ENCODE measurements at places on chromosomes 2 and 18.

- no peak for DNase-seq
Observed at GRCh38 chr2:11573418-11574175, 39.8 kb downstream of the GREB1 start.

- DNase-seq: no peak
Observed at GRCh38 chr18:3615374-3615985, 165.5 kb downstream of the TGIF1 start.

DNA sequence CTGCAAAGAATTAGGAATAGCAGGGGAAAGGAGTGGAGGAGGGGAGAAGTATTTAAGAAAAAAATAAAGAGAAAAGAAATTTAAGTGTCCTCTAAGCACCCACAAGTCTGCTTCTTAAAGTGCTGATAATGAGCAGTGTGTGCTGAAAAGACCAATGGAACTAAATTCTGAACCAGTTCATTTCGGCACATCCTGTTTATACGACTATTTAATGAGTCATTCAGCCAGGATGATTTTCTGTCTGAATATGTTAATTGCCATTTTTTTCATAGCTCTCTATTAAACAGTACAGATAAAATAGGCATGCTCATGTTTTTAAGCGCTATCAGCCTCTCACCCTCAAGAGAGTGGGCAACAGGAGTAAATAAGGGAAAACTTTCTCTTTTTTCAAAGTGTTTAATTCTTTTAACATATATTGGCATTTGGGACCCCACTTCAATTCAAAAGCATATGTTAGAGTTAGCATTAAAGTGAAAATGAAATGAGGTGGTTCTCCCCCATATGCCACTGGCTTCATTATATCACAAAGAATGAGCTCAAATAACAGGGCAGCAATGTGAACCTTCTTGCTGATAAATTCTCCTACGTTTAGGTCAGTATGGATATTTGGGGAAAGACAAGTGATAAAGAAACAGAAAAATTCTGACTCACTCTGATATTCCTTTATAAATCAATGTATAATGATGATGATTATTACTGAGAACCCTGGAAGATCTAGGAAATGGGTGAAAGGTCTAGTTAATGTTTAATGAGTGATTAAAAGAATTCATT lies 87.5 kb downstream of the TCF4 start:
- DNase-seq: no peak

DNA sequence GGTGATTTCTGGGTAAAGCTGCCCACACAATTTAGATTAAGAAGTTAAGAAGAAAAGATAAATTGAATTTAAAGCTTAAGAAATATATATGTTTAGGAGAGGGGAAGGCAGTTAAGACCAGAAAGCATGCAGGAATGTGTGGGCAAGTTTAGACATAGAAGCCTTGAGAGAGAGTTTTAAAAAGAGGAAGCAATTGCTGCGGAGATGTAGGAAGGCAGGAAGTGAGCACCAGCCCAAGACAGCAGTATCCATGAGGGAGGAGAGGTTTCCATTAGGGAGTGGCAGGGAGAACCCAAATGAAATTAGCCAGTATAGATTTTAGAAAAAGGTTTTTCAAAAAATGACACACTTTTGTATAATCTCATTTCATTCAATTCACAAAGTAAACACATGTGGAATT lies 24.3 kb downstream of the DSC2 start:
- no peak for DNase-seq

DNA sequence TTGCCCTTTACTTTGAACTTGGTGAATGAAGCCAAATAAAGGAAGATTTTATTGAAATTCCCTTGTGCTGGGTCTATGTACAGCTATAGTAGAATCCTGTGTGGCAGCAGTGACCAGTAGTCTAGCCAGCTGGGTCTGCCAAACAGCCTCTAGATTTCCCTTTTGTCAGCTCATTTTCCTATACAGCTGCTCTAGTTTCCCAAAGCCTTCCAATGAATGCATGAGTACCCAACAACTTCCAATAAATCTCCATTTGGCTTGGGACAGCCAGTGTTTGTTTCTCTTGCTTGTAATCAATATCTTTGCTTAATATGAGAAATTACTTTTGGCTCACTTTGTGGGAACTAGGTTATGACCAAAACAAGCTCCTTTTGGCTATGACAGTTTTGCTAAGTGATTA lies 43.6 kb downstream of the SCN9A start:
- DNase-seq: no peak

DNA sequence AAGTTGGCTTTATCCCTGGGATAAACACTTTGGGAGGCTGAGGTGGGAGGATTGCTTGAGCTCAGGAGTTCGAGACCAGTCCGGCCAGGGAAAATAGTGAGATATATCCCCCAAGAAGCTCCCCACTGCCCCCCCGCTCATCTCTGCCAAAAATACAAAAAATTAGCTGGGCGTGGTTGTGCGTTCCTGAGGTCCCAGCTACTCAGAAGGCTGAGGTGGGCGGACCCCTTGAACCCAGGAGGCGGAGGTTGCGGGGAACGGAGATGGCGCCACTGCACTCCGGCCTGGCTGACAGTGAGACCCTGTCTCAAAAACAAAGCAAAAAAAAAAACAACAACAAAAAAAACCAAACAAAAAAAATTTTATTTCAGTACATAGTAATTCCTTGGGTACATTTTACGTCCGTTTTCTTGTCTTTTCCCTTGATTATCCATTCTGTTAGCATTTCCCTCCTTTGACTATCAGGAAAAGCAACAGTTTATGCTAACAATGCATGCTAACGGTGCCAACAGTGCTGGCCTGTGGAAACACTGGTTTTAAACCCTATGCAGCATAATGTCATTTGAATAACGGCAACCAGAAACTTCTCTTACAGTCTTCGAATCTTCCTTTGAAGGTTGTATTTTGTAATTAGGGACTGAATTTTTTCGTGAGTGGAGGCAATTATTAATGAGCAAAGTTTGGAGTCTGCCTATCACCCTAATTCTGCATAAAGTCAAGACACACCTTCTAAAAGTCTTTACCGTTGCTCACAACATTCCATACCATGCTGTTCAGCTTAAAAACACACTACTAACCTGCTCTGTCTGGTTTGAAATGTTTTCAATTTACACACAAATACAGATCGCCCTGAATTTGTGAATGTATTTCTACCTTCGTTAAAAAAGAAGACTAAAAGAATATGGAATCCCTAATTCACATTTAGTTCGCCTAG lies 721 bp upstream of the MIB1 start:
- no peak for DNase-seq

- DNase-seq: no peak
Observed at GRCh38 chr2:145095641-145096435, 575.9 kb upstream of the ZEB2 start.

DNA sequence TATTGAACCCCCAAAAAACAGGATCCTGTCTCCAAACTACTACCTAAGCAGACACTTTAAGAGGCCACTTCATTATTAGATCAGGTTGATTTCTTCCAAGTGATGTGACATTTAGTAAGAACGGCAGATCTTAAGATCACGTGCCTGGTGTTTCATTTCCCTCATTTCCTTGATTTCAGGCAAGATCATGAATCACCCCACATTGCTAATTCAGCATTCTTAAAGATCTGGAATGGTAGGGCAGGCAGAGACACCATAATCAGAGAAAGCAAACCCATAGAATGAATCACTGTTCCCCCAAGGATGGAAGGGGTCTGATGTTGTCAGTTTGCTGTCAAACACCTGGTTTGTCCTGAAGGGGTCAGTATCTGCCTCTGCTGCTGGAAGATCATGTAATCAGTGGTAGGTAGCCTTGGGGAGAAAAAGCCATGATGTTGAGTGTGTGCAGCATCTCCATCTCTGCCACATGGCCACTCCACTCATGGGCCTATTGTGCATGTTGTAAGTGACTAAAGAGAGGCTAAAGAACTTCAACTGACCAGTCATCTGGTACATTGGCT lies 133.9 kb downstream of the ARHGAP15 start:
- peak; percentile 9 for DNase-seq

DNA sequence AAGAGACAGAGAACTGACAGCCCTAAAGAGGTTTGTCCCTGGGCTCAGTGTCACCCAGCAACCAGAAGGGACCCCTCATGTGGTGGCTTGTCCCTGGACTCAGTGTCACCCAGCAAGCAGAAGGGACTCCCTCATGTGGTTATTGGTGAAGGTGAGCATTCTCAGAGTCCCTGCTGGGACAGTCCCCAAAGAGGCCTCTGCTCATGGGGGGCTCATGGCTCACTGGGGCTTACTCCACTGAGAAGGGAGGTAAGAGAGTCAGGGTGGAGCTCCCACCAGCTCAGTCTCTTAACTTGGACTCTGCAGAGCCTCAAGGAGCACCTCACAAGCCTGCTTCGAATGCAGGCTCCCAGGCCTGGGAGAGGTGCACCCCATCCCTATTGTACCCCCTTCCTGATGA lies 145.2 kb upstream of the COPS8 start:
- no peak for DNase-seq

- DNase-seq: peak; percentile 9
Observed at GRCh38 chr2:90077948-90078347, 1386.5 kb downstream of the RPIA start.

DNA sequence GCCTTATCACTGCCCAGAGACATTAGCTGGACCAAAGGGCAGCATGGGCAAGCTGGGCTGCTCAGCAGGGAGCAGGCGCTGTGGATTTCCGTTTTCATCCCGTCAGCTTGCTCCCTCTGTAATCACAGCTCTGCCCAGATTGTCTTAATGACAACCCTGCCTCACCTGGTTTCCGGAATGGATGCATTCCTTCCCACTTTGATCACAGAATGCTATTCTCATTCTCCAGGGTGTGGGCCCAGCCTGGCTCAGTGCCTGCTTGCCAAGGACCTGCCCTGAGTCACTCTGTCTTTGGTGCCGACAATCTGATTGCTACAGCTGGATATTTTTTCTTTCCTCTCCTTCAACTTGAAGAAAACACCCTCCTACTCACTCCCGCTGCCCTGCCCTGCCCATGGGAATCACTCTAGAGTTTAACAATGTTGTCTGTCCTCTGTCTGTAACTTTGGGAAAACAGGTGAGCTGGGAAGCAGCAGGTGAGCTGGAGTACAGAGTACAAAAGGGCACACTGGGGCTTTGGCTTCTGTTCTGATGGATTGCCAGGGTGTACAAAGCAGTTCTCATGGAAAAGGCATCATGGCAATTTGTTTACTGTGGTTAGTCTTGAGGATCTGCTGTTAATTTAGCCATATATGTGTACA lies 27.2 kb upstream of the FAM136A start:
- DNase-seq: no peak

DNA sequence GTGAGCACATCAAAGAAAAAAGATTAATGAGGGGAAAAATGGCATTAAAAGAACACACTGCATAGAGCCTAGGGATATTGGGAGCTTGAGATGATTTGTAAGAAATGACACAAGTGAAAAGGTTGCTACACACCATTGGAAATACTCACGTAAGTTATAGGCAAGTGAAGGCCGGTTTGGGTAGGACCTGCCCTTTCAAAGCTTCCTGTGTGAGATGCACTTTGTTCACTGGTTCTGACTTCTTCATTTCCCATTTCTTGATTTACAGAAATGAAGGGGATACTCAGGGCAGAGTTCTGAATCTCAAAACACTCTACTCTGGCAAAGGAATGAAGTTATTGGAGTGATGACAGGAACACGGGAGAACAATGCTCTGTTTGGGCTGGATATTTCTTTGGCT lies at the start of gene IL18RAP:
TSS of gene IL18RAP (plus strand) at position 251 of the 400 bp plus-strand sequence. CDS start at position 369, 118 bp downstream.
- DNase-seq: no peak

Measured in NAMALWA (cell line).